GM03348 (cell line): ENCODE measurements at places on chromosomes 6 and 20.
A peak's percentile ranks its signal among the peaks of the same experiment; 100 is the strongest.

DNA sequence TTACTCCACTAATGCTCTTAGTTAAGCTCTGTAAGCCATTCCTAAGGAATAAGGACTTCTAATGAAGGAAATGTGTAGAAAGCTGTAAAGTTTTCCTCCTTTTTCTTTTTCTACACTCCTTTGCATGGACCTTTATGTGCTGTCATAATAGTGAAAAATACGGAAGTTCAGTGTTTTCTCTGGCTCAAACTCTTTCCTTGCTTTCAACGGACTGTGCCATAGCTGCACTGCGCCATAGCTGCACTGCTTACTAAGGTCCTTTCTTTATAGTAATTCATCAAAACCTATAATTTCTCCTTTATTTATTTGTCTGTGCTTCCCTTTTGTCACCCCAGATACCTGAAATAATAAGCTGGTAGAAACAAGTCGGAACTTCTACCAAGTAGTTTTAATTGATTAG is 67.3 kb downstream of the RNF144B start:
- DNase-seq: no peak

GRCh38 chr6:121594053-121594452 is 158.6 kb downstream of the GJA1 start:
- no peak for DNase-seq

DNA sequence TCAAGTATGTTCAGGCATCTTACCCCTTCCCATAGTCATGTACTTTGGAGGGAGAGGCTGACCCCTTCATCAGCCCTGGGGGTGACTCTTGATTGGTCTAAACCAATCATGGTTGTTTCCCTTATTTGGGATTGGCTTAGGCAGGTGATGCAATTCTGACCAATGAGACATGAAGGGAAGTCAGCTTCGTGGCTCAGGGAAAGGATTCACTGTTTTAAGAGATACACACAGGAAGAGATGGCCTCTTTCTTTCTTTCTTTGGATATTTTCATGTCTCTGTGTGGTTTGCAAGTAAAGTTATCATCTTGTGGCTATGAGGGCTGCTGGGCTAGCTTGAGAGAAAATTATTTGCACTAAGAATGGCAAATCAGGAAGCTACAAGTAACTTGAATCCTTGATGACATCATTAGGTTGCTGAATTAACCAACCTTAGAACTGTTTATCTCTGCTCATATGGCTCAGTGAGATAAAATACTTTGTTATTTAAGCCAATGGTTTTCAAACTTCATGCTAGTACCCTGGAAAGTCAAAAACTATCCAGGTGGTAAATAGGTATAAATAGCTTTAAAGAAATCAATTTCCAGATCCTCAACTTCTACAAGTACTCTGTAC is 144.2 kb upstream of the CENPW start:
- DNase-seq: no peak

DNA sequence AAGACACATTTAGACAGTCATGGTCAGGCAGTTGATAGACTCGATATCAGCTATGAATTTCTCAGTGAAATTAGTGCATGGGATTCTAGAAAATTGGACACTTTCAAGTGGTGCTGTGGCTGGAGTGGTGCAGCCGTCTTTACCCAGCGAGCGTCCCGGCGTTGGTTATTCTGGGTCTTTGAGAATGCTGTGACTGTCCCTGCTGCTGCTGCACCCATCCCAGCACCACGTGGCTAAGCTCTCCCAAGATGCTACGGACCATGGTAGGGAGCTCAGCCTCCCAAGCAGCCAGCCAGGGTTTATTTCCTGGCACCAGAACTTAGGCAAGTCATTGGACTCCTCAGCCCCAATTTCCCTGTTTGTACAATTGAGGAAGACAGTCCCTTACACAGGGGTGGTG is 147.2 kb upstream of the RPS6KA2 start:
- no peak for DNase-seq

DNA sequence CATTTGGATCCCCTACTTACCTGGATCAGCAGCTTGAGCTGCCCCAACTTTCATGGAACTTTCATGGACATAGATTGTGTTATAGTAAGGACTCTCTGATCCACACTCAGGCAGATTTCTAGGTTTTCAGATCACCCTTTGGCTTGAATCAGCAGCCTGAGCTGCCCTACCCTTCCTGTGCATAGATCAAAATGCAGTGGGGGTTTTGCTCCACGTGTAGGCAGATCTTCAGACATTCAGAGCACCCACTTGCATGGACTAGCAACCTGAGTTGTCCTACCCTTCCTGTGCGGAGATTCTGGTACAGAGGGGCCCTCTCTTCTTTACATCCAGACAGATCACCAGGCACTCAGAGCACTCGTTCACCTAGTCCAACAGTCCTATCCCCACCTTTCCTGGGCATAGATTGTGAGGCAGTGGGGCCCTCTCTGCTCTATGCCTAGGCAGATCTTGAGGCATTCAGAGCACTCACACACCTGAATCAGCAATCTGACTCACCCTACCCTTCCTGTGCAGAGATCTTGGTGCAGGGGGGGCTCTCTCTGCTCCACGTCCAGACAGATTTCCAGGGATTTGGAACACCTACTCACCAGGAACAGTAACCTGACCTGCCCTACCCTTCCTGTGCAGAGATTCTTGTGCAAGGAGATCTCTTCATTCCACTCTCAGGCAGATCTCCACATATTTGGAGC is 705.2 kb upstream of the NRSN1 start:
- no peak for DNase-seq

- DNase-seq: peak; percentile 75
These were observed 69.5 kb downstream of the MRAP2 start for GRCh38 chr6:84103029-84103428.

DNA sequence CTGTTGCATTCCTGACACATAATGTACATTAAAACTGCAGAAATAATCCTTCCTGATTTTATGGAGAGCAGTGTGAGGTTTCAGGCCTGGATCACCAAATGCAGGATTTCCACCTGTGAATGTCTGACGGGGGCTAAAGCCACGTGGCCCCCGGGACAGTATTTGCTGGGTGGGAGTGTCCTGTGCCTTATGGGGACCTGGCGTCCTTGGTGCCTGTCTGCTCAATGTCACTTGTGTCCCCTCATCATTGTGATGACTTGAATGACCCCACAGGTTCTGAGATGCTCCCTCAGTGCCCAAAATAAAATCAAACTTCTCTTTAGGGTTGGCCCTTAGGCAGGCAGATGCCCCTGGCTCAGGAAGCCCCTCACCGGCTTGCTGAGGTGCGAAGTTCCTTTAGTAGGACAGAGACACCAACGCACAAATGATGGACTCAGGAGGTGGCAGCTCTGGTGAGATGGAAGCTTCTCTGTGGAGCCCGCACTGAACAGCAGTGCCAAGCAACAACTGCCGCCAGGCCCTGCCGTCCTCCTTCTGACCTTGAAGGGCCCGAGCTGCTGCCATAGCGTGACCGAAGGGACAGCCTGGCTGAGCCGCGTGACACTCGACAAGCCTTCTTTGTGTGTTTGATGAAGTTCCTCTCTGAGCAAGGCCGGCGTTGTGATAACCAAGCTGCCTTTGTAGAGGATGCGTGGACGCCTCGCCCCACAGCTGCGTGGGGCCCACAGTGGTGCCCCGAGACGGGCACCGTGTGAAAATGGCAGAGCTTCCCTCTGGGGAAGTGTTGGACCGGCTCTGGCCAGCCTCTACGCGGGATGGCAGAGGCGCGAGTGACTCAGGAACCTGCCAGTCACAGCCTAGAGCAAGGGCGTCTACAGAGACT is 30.9 kb downstream of the FRMD1 start:
- no peak for DNase-seq
